Activated T-helper 17 cell treated with anti-CD3 and anti-CD28 coated beads, Interleukin-2, amount 50 U/mL, for 72 hours (primary cell): ENCODE measurements at places on chromosomes 1 and 21. TPM values are rescaled to one million over a fixed set of nuclear protein-coding genes. Genes with fewer than 3 reads are reported as not detected.
A peak's percentile ranks its signal among the peaks of the same experiment; 100 is the strongest.

GRCh38 chr1:235054936-235055335 lies 73.7 kb downstream of the TOMM20 start:
- no peak for ATAC-seq

- ATAC-seq: no peak
Observed at GRCh38 chr1:15153842-15154479, 414 bp downstream of the TMEM51 start.

DNA sequence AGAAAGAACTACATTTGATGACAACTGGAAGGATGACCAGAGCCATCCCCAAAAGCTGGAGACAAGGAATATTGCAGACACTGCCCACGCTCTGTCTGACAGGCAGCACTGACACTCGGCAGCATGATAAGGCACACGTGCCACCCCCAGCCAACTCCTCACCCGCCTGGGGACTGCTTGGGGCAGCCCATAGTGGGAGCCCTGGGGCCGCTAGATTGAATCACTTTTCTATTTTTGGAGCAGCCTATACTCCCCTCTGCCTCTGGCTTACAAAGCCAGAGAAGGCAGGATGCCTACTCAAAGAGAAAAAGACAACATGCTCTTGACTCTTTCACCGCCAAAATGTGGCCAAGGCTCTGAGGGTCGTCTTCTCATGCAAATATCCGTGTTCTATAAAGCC lies 1.3 kb downstream of the SMG5 start:
- peak; percentile 74 for ATAC-seq

PLCH2 gene
- 3.4 TPM for total RNA-seq

GRCh38 chr1:25688390-25689119 lies 72.0 kb downstream of the MAN1C1 start:
- no peak for ATAC-seq

POU3F1 gene
- 0.11 TPM for total RNA-seq

- peak; percentile 85 for ATAC-seq
Observed at GRCh38 chr1:25118546-25118945, 113.8 kb downstream of the SYF2 start.

KIRREL1 gene
- 0.08 TPM for total RNA-seq

CA6 gene
- 0.78 TPM for total RNA-seq

PADI2 gene
- 0.26 TPM for total RNA-seq

DNA sequence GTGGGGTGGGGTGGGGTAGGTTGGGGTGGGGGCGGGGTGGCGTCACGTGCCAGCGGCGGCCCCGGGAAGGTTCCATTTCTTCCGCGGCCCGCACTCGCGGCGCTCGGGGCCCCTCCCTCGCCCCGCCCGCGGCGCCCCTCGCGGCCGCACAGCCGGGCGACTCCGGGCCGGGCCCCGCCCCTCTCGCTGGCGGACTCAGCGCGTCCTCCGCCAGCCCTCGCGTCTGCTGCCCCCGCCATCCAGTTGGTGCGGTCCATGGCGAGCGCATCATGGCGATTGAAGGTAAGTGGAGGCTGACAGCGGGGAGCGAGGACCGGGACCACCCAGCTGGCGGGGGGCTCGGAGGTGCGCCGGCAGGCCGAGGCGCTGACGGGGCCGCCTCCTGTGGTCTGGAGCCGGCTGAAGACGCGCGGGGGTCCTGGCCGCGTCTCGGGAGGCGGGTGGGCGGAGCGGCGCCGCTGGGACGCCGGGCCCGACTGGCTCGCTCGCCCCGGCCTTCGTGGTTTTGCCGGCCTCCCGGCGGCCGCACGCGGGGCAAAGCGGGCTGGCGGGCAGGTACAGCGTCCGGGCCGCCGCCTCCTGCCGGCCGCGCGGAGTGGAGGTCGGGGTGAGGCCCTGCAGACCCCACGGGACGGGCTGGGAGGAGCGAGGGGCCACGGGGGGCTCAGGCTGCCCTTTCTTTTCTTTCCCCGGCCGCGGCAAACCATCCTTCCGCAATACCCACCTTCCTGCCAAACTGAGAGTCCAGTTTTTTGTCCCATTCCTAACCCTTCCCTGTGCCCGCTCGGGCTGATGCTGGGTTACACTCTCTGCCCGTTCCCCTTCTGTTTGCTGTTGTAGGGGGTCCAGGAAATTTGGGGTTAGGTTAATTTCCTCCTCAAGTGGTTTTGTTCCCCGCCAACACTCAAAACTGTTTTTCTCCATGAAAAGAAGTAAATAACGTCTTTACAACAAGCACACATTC lies at the start of gene SYT14:
SYT14 (plus strand) TSS at position 222 of the 964 bp plus-strand sequence; CDS start at position 270, 48 bp downstream.
- ATAC-seq: no peak

DNA sequence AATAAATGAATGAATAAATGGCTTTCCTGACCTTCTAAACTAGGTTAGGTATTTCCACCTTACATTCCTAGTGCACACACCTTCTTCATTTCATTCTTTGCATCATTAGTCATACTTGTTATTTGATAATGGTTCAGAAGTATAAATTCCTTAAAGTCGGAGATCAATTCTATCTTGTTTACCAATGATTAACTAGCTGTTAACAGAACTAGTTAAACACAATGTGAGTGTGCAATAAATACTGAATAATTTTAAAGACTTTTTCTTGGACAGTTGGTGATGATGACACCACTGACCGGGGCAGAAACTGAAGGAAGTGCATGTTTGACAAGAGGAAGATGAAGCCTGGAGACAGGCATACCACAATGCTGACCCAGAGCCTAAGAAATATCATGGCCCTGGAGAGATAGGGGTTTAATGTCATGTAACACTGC lies 207.1 kb upstream of the DEPDC1 start:
- ATAC-seq: no peak

LRRC47 gene
- total RNA-seq: 26.4 TPM

GRCh38 chr1:116012716-116013115 lies 36.4 kb downstream of the SLC22A15 start:
- no peak for ATAC-seq

EFNA1 gene
- 0.48 TPM for total RNA-seq

GRCh38 chr1:244173240-244173639 lies 122.2 kb downstream of the ZBTB18 start:
- ATAC-seq: no peak

FCGR2B gene
- total RNA-seq: not detected

PTAFR gene
- 0.29 TPM for total RNA-seq

- ATAC-seq: no peak
Observed at GRCh38 chr1:64476251-64476952, 6.5 kb downstream of the CACHD1 start.

LDLRAD1 gene
- total RNA-seq: not detected

GJA9 gene
- total RNA-seq: not detected

- peak; percentile 95 for ATAC-seq
Observed at GRCh38 chr21:32806810-32807386, 35.3 kb upstream of the PAXBP1 start.

GRCh38 chr1:184740344-184740743 lies 14.3 kb downstream of the EDEM3 start:
- no peak for ATAC-seq

DNA sequence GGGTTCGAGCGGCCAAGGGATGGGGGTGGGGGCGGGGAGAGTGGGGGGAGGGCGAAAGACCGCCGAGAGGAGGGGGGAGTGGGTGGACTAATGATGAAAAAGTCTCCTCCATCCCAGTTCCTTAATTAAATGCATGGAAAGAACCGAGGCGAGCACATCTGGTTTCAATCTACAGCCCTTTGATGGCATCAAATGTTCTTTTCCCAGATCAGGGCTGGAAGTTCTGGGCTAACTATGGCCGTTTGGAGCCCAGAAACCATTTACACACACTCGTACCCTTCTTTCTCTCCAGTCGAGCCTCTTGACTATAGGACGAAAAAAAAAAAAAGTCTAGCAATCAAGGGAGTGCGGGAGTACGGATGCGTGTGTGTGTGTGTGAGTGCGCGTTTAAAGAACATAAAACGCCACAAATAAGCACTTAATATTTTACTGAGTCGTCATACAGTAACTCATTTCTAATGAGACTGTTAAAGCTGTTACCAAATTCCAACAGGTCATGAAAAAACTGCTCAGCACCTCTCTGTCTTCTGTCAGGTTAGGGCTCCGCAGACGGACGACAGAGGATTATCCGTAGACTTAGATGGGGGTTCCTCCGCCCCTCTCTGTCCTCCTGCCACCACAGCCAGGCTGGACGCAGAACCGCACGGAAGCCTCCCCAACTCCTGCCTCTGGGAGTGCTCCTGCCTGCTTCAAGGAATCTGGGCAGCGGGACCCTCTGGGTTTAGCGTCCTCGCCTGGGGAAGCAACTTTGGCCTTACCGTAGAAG lies 2.1 kb upstream of the PRRX1 start:
- ATAC-seq: no peak

KMO gene
- 0.40 TPM for total RNA-seq

DNA sequence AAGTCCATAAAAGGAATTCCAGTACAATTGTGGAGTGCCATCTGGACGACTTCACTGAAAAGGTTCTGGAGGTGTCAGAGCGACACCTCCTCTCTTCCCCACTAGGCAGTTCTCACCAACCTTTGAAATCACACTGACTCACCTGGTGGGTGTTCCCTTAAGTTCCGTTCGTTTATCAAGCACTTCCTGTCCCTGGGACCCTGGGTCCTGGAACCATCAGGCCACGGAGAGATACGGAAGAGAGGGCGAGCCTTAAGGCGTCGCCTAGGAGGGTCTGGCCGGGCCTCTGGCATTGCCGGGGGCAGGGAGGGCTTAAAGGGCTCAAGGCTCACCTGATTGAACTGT lies 317 bp downstream of the SPAG17 start:
- no peak for ATAC-seq

PDZK1IP1 gene
- not detected for total RNA-seq

- ATAC-seq: no peak
Observed at GRCh38 chr1:84368441-84368840, 29.8 kb upstream of the DNASE2B start.

DNA sequence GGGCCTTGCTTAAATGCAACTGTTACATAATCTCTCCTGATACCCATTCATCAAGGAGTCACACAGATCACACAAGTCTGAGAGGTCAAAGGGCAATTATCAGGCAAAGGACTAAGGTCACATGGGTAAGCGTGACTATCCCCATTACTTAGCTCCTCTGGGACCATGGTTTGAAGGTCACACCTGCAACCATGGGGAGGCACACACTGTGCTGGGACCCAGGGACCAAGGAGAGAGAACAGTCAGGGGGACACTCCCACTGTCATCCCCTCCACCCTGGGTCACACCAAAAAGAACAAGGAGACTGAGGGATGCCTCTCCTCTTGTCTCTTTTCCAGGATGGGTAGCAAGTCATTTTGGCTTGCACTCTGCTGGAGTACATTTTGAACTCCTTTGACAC lies 30.9 kb upstream of the CTBS start:
- no peak for ATAC-seq

UBE2U gene
- not detected for total RNA-seq

DRAXIN gene
- 0.04 TPM for total RNA-seq

DNA sequence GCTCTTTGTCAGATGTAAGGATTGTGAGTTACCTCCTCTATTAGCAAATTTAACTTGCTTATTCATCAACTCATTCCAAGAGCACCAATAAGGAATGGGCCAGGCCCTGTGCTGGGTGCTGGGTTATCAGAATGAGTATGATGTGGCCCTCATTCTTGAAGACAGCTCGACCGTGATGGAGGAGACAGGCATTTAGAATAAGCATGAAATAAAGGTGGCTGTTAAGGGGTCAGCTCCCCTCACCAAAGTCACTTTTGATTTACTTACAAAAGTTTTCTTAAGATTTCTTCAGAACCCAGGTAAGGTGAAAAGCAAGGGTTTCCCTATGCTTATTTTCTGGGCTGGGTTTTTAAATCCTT lies 15.3 kb upstream of the PADI1 start:
- no peak for ATAC-seq

DNA sequence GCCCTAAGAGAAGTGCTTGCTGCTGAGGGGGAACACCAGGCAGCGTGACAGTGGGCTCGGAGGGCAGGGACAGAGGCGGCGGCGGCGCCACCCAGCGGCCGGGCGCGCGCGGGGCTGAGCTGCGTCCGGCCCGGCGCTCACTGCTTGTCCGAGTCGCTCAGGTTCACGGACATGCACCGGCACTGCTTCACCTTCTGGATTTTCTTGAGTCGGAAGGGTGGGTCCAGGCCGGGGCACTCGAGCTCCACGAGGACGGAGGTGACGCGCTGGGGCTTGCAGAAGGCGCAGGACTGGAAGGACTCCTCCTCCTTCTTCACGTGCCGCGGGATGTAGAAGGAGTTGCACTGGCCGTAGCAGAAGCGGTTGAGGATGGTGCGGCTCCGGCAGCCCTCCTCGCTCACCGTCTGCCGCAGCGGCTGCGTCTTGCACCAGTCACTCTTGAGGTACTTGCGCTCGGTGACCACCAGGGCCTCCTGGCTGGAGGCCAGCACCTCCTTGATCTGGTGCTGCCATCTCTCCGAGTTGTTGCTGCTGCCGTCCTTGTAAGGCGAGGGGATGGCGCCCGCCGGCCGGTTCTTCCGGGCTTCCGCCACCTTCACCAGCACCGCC lies 119.0 kb downstream of the GREM2 start:
- peak; percentile 64 for ATAC-seq

DNA sequence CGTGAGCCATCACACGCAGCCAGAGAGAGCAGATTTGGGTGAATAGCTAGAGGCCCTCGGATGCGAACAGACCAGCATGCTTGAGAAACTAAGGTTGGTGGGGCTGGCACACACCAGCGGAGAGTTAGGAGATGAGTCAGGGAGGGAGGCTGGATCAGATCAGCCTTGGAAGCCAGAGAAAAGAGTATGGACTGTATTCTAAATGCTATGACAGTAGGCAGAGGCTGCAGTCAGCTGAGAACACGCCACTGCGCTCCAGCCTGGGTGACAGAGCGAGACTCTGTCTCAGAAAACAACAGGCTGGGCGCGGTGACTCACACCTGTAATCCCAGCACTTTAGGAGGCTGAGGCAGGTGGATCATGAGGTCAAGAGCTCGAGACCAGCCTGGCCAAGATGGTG lies 4.0 kb upstream of the PLEKHM2 start:
- ATAC-seq: no peak

DNA sequence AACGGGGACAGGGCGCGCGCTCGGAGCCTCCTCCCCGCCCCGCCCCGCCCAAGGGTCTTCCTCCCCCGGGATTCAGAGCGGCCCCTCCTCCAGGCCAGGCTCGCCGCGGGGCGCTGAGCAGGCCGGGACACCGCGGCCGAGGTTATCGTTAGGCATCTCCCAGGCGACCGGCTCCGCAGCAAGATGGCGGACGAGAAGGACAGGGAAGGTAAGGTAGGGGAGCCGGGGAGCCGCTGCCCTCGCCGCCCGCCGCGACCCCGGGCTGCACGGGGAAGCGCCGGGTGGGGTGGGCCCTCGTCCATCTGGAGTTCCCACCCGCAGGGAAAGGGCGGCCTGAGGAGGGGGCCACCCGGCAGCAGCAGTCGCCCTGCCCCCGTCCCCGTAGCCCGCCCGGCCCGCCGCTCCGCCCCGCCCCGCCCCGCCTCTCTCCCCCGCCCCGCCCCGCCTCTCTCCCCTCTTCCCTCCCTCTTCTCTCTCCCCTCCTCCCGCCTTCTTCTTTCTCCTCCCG lies 105.9 kb upstream of the HNRNPU start:
- peak; percentile 70 for ATAC-seq
